ENCODE measurements at places on chromosomes 7 and 10.

GRCh38 chr7:157614457-157615020 is 277.7 kb downstream of the DNAJB6 start:
- no peak for DNase-seq

- no peak for DNase-seq
These were observed 48.4 kb downstream of the DNAJB9 start for GRCh38 chr7:108618056-108618455.

- DNase-seq, result no peak
These were observed 185.3 kb upstream of the PCLO start for GRCh38 chr7:83347945-83348444.

GRCh38 chr10:25701652-25702051 is 232.4 kb upstream of the MYO3A start:
- no peak for DNase-seq

- DNase-seq, result no peak
These were observed 55.1 kb downstream of the FAM53B start for GRCh38 chr10:124688889-124689670.

GRCh38 chr7:116172353-116172752 is 38.0 kb upstream of the TES start:
- DNase-seq, result no peak

- DNase-seq, result no peak
These were observed 33.5 kb downstream of the FIGNL1 start for GRCh38 chr7:50416527-50417182.

DNA sequence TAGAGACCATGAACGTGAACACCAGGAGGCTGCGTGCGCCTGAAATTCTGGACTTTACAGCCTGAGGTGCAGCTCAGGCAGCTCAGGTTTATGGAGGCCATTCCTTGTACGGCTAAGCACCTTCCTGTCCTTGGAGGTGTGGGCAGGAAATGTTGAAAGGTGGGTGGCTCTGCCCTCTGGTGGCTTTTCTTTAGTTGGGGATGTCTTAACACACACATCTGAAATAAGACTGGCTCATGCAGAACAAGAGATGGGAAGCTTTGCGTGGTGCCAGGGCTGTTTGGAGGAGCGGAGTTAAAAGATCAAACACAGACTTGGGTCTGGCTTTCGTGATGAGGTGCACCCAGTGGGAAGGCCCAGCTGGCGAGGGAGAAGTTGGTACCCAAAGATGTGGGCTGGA is 64.1 kb downstream of the DOCK1 start:
- DNase-seq, result peak; percentile 28

- no peak for DNase-seq
These were observed 7.4 kb downstream of the TSPAN14 start for GRCh38 chr10:80461208-80462183.

GRCh38 chr7:70925411-70926115 is 206.4 kb upstream of the GALNT17 start:
- DNase-seq, result no peak

DNA sequence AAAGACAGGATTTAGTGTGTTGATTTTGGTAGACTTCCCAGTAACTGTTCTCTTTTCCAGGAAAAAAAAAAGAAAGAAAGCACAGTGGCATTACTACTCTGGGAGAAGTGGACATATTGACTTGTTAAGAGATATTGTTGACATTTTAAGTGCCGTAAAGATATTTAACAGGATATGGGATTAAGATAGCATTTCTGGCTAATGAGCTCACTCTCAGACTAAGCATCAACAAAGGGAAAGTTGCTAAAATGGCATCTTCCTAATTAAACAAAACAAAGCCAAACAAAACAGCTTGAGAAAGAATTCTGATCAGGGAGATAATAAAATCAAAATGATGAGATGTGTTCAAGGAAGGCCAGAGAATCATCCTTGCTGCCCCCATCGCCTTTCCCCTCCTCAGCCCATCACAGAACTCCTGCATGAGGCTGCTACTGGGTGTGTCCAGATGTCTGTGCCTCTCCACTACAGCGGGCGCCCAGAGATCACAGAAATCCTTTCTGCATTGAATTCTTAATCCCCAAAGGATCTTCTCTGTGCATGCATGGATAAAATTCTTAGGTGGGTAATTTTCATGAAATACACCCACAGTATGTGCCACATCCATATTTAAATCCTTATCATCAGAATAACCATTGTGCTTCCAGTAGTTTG is 270.5 kb downstream of the POU6F2 start:
- no peak for DNase-seq

DNA sequence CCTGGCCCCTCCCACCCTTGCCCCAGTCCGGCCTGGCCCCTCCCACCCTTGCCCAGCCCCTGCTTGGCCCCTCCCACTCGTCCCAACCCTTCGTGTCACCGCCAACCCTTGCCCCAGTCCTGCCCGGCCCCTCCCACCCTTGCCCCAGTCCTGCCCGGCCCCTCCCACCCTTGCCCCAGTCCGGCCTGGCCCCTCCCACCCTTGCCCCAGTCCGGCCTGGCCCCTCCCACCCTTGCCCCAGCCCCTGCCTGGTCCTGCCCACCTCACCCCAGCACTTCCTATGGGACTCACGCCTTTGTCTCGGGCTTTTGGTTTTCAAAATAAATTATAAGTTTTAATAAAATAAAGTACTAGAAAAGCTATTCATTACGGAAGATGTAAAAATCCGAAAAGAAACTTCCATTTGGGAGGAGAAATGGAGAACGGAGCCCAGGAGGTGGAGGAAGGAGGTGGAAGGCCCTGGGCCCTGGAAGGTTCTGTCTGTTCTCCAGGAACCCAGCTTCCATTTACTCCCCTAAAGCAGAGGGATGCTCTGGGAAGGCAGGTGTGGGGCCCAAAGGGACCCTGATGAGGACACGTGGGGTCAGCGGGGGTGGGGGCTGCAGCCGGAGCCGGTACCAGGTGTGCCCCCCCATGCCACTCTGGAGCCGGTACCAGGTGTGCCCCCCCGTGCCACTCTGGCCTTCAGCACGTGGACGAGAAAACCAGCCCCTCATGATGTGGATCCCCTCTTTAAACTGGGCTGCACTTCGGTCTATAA is 52.2 kb downstream of the PWWP2B start:
- DNase-seq, result no peak

GRCh38 chr10:82462910-82463551 is 588.0 kb downstream of the NRG3 start:
- DNase-seq, result no peak

DNA sequence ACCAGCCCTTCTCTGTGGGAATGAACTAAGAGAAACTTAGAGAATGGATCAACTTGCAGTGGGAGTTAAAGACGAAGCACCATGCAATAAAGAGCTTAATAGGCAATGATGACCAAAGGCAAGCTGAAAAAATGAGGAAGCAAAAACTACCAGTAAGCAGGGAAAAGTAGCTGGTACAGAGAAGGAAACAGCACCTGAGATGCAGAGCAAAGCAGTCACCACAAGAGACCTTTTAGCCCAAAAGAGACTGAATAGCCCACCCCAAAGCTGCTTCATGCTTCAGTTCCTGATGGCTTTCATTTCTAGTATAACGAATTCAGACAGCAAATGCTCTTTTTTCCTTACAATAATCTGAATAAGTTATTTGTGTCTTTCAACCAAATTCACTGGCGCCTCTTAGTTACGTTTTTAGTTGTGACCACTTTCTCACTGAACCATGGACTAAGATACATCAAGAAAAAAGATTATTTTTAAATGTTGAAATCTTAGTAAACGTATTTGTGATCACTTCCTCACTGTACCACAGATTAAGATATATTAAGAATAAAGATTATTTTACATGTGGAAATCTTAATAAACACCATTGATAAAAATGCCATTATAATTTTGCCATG is 76.0 kb downstream of the USP6NL start:
- DNase-seq, result no peak

DNA sequence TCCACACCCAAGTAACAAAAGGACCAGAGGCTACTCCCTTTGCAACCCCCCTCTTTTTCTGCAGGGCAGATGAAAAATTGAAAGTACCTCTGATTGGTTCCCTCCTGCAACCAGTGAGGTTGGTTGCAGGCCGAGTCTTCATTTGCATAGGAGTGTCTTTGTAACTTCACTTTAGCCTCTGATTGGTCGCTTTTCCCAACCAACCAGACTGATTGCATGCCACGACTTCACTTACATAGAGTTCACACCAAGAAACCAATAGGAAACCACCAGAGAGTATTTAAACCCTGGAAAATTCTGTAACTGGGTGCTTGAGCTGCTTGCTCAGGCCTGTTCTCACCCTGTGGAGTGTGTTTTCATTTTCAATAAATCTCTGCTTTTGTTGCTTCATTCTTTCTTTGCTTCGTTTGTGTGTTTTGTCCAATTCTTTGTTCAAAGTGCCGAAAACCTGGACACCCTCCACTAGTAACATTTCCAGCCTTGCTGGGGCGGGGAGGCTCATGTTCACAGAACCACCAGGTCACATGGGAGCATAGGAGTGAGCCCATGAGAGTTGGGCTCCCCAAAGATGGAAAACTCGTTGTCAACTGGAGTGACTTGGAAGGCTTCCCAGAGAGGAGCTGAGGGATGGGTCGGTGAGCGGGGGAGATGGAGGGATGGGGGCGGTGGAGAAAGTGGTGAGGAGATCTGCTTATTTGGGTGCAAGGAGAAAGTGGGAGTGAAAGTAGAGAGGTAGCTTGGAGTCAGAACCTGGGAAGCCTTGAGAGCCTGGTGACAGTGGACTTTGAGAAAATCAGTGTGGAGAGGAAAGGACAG is 223.6 kb downstream of the GFRA1 start:
- no peak for DNase-seq

- DNase-seq, result no peak
These were observed 32.0 kb downstream of the THNSL1 start for GRCh38 chr10:25048450-25048849.

GRCh38 chr7:50835156-50835555 is 52.5 kb upstream of the GRB10 start:
- no peak for DNase-seq

DNA sequence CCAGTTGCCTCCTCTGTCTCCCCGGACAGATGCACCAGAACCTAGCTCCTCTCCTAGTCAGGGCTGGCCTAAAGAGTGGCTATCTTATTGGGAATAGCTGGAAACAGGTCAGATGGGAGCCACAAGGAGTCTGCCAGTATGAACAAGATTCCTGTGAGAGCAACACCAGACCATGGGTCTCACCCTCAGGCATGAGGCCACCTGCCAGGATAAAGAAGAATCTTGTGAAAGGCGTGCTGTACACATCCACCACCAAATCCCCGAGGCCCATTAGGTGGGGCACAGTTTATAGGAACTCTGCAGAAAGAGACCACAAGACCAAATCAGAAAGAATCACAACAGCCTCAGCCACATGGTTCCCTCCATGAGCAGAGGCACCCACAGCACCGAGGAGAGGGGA is 325.9 kb downstream of the TNS3 start:
- DNase-seq, result no peak

DNA sequence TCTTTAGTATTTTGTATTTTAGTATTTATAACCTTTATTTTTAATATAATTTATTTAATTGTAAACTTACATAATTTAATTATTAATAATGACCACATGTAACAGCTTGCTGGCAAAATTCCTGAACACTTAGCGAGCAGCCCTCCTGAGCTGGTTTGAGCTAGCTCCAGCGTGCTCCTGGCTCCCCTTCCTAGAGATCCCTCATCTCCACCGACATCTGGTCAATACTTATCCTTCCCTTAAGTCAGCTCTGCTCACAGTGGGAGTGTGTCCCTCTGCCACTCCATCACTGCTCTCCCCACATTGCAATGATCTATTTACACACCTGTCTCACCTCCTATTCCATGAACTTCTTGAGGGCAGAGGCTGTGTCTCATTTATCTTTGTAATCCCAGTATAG is 20.6 kb upstream of the TBXAS1 start:
- DNase-seq, result no peak

- DNase-seq, result no peak
These were observed 37.6 kb downstream of the ZNF92 start for GRCh38 chr7:65411249-65411648.

DNA sequence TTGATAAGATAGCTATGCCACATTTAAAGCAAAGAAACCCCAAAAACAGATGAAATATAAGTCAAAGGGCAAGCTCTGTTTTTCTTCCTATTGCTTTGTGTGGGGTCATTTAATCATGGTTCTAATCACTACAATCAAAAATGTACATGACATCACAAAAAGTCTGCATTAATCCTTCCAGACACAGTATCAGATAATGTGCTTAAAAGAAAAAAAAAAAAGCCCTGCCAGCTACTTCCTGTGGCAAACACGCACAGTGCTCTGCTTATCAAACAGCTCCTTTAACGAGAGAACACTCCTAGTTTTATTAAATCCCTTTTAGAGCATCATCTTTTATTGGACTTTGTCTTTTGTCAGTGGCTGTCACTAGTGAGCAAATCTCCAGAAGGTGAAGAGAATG is 1005.8 kb downstream of the GATA3 start:
- no peak for DNase-seq

DNA sequence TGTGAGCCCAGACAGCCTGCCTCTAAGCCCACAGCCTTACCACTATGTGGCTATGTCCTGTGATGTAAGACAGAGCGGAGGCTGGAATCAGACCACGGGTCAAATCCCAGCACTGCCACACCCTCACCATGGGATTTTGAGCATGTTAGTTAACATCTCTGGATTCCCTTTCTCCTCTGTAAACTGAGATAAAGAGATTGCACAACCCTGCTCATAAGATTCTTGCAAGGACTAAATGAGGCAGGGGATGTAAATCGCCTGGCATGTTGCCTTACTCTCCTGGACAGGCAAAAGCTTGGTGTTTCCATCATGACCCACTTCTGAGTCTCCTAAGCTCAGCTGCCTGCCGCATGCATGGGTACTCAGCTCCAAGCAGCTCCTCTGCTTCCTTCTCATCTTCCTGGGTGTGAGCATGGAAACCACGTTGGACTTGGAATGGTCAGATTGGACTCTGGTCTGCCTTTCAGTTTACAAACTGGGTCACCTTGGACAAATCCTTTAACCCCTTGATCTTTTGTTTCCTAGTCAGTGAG is 41.3 kb upstream of the MTURN start:
- DNase-seq, result no peak

Measured in hippocampal formation (tissue), 2 donors.